ENCODE measurements at places on chromosomes 12 and 14.

GRCh38 chr12:121120323-121120722 lies 12.4 kb upstream of the P2RX7 start:
- DNase-seq: no peak

GRCh38 chr14:72605921-72606220 lies 288.0 kb downstream of the DPF3 start:
- DNase-seq: no peak

GRCh38 chr12:13404111-13404628 lies 207.6 kb downstream of the EMP1 start:
- DNase-seq: no peak

DNA sequence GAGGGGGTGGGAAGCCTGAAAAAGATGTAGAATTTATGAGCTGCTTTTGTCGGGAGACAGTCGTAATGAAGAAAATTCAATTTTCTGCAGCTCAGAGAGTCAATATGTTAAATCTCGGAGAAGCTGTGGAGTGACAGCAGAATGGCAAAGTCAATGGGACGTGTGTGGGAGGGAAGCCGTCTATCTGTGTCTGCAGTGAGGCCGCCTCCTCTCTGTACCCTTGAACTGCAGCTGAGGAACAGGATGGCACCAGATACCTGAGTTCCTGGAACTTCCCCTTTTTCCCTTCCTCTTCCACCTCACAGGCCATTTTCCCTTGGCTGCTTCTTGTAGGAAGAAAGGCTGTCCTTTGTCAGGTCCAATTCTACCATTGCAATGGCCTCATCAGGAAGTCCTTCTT lies 9.3 kb upstream of the CALCOCO1 start:
- no peak for DNase-seq

- DNase-seq: peak; percentile 85
These were observed 61.1 kb downstream of the NCOR2 start for GRCh38 chr12:124506145-124506831.

- no peak for DNase-seq
These were observed 146.0 kb upstream of the PLEKHG7 start for GRCh38 chr12:92556637-92557421.

DNA sequence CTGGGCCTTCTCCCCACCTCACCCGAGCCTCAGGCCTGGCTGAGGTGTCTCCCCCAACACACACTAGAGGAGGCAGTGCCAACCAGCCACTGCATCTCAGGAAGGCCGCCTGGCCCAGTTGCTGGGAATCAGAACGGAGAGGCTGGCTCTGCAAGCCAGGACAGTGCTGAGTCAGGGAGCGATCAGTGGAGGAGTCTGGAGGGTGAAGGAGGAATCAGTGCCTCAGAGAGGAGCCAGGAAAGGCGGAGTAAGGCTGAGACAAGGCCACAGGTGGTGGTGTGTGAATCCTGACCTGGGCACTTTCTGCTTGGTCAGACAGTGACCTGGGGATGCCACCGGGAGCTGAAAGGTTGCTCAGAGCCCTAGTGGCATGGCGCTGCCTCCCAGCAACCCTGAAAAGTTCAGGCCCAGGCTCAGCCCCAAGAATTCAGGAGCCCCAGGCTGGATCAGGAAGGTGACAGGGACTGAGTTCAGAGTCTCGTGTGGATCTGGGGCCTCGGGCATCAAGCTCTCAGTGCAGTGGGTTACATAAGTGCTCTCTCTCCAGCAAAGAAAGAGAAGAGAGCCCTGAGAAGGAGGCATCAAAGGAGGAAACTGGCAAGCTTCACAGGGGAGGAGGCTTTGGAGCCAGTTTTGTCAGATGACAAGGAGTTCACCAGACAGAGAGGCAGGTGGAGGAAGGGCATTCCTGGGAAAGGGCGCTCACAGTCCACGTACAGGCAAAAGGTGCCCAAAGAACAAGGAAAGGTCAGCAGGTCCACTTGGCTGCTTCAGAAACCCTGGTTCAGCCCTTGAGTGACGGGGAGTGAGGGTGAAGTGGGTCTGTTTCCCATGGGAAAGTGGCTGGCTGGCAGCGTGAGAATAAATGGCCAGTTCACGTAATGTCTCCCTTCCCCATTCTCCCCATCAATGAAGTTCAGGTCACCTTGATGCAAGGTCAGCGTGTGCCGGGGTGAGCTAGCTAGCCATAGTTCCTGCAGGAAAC lies 87.8 kb downstream of the ZFP36L1 start:
- no peak for DNase-seq

GRCh38 chr14:30443368-30444007 lies 115.5 kb upstream of the G2E3 start:
- peak; percentile 11 for DNase-seq

DNA sequence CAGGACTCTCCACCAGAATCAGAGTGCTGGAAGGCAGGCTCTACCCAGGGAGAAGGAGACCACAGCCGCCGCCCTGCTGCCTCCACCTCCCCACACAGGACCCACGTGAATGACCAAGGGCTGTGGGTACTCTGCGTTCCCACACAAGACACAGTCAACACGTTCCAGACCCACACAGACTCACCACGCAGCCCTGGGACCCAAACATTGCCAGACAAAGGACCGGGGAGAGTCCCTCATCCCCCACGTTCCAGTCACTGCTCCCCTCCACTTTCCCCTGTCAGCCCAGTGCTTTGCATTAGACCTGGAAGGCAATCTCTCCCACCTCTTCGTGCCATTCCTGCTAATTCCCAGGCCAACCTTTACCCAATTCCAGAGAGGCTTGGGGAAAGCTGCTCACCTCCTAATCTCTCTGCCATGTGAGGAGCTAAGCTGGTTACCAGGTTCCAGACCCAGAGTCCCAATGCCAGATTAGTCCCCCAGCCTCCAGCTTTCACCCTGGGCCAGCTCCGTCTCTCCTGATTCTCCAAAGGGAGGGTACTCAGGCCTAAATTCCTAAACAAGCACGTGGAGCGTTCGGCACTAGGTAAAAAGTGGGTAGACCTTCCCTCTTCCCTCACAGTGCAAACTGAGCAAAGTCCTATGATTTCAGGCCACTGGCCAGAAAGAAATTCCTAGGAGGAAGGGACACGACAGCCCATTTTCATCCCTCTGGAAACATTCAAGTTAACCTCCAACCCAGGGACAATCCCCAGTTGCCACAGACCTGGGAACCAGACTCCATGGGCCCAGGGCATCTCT lies 4.9 kb downstream of the SLC6A13 start:
- no peak for DNase-seq

- DNase-seq: no peak
These were observed 159.7 kb downstream of the ANKS1B start for GRCh38 chr12:99824900-99825542.

DNA sequence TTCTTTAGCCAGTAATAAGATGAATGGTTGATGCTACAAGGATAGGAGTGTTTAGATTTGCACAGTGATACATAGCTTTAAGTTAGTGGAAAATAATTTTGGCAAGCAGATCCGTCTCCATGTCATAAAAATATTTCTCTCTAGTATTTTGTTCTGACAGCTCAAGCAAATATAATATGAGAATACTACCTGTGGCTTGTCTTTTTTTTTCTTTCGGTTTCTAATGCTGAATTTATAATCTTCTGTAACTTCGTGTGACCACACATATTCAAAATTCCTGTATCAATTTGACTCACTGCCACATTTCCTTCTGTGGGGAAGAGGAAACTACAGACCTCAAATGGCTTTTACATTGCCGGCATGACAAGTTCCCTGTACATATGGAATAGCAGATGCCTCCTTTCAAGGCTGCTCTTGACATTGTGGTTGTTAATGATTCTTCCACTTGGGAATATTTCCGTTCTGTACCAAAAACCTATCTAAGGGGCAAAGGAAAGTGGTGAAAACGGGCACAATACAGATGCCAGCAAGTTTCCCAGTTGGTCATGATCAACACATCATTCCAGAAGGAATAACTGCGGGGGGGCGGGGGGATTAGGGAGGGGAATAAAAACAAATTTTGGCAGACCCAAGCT lies 103.6 kb upstream of the CCDC91 start:
- DNase-seq: peak; percentile 71

DNA sequence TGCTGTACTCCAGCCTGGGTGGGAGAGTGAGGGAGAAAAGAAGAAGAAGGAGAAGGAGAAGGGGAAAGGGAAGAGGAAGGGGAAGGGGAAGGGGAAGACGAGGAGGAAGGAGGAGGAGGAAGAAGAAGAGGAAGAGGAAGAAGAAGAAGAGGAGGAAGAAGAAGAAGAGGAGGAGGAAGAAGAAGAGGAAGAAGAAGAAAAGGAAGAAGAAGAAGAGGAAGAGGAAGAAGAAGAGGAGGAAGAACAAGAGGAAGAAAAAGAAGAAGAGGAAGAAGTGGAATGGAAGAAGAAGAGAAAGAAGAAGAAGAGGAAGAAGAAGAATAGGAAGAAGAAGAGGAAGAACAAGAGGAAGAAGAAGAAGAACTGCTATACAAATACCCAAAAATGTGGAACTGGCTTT lies 507.4 kb upstream of the TMPO start:
- DNase-seq: no peak

DNA sequence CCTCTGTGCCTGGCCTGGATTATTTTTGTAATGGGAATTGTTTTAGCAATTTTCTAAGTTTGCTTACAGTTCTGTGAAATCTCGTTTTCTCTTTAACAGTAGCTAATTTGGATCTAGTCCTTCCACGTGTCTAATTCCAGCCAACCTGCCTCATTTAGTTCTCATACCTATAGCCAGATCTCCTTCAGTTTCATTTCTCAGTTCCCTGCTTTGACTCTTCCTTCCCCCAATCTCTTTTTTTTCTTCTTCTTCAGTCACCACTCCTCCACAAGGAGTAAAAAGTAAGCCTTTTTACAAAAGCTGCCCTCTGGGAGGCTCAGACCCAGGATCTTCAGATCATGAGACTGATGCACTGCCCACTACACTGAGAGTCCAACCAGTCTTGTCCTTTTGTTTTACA lies 1.4 kb downstream of the THTPA start:
- no peak for DNase-seq

DNA sequence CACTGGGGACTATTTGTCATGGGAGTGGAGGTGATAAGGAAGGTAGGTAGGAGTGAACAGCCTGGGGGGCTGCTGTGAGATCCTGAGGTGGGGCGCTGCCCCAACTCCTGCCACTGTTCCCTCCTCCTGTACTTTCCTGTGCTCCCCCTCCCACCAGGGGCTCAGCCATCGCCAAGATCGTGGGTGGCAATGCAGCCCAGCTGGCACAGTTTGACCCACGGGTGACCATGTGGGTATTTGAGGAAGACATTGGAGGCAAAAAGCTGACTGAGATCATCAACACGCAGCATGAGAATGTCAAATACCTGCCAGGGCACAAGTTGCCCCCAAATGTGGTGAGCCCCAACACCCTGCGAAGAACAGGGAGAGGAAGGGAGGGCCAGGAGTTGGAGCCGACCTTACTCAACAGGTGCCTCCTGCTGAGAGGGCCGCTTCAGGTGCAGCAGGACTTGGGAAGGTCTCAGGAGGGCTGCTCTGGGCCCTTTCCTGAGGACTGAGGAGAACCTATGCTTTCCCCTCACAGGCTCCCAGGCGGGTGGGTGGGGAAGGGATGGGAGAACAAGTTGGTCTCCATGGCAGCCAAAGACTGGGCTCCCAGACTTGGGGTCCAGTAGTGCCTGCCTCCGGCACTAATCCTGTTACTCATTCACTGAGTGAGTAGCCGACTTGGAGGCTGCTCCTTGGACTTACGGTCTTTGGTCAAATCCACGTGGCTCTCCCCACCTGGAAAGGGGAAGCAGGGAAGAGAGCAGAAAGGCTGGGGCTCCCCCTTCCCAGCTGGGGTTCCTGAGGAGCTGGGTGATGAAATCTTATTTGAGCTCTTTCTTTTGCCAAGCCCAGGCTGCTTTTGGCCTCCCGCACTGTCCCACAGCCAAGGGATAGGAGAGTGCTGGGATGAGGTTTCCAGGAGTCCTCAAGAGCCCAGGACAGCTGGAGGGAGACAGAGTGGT lies 884 bp downstream of the GPD1 start:
- no peak for DNase-seq

DNA sequence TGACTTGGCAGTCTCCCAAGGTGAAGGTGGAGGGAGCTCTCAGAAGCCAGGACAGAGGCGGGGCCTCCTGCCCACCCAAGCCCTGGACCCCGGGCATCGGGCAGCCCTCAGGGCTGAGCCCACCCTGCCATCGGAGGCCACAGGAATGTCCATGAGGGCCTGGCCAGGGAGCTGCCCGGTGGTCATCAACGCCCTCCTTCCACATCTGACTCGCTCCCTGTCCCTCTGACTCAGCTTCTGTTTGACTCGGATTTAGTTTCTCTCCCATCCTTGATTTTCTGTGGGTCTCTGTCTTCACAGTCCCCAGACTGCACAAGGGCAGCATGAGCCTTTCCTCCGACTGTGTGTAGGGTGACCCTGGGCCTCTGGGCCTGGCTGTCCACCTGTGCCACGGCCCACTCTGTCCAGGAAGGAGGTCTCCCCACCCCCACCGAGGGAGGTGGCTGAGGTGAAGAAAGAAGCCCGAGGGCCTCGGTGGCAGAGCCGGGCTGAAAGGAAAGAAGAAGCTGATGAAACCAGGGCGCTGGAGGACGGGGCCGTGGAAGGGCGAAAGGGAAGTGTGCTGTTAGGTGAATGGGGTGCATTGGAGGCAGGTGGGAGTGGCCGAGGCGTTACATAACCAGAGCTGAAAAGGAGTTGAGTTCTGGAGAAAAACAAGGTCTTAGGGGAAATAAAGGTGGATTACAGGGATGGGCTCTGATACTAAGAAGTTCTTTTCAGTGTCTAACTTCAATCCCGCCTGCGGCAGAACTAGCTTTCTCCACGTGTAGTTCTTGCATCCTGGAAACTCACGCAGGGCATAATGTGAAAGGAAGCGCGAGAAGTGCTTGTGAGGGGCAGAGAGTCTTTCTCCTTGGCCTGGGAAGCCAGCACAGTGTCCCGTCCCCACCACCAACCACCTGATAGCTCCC lies 16.7 kb upstream of the TMEM106C start:
- DNase-seq: peak; percentile 42

GRCh38 chr14:98594156-98594555 lies 677.8 kb downstream of the BCL11B start:
- DNase-seq: no peak

- DNase-seq: peak; percentile 63
These were observed 10.0 kb downstream of the LRCOL1 start for GRCh38 chr12:132600048-132601032.

- peak; percentile 52 for DNase-seq
These were observed 53.3 kb upstream of the CDKN3 start for GRCh38 chr14:54343272-54344121.

DNA sequence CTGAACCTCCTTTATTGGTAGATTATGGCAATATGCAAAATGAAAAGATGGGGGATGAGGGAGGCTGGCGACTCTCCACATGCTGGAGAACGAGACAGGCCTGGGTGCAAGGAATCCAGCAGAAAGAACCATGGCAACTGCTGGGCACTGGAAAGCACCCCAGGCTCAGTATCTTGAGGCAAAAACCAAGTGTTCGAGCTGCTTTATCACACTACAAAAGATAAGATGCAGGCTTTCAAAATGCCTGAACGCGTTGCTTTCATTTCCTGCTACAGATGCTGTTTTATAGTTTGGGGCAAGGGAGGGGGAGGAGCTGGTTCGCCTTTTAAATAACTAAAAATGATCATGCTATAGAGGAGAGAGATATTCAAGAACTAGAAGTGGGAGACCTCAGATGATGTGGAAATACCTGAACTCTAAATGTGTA lies 38.9 kb downstream of the NIN start:
- DNase-seq: no peak
